Fibroblast of villous mesenchyme (primary cell): ENCODE measurements at places on chromosomes 12 and 14.

- no peak for DNase-seq
Observed at GRCh38 chr12:107552263-107552662, 133.3 kb upstream of the PWP1 start.

- peak; percentile 58 for DNase-seq
Observed at GRCh38 chr14:99522457-99522891, 41.3 kb downstream of the CCNK start.

- no peak for DNase-seq
Observed at GRCh38 chr14:37013078-37013477, 159.3 kb downstream of the SLC25A21 start.

DNA sequence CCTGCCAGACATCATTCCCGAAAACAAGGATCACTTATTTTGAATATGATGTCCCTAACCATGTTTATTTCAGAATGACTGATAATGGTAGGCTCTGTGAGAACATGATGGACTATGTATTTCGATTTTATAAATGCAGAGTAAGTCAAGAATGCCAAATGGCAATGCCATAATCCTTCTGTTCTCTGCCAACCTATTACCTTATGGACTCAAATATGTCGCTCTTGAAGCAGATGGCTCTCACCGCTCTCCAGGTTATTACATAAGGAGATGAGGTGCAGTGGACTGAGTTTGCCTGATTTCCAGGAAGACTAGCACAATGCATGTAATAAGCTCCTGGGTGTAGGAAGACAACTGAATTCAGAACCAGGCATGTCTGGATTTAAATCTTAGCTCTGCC is 227.2 kb downstream of the BTG1 start:
- no peak for DNase-seq

DNA sequence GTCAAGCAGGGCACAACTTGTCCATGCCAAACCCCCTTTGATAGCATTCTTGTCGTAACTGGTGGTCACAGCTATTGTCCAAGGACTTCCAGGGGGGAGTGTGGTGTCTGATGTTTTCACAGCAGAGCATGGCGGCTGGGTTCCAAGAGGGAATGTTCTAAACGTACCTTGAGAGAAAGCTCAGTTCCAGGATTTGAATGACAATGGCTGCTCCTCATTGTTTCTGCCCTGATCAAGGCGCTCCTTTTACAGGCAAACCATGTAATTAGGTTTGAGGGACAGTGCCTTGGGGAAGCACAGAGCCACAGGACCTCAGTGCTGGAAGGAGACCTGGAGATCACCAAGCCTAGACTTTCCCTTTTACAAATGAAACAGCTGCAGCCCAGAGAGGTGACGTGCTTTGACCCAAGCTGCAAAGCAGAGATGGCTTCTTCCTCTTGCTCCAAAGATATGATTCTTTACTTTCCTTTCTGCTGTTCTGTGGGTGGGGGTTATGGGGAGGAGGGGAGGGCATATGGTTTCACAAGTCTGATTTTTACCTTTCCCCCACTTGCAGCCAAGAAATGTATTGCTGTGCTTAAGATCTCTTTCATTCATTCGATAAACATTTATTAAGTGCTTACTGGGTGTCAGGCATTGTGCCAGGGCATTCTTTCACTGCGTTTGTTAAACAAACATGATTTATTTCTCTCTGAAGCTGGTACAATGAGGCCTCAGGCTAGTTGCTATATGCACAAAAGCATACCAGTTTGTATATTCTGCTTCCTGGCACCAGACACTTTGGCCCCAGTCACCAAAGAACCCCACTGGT is 172.8 kb downstream of the KTN1 start:
- peak; percentile 66 for DNase-seq

DNA sequence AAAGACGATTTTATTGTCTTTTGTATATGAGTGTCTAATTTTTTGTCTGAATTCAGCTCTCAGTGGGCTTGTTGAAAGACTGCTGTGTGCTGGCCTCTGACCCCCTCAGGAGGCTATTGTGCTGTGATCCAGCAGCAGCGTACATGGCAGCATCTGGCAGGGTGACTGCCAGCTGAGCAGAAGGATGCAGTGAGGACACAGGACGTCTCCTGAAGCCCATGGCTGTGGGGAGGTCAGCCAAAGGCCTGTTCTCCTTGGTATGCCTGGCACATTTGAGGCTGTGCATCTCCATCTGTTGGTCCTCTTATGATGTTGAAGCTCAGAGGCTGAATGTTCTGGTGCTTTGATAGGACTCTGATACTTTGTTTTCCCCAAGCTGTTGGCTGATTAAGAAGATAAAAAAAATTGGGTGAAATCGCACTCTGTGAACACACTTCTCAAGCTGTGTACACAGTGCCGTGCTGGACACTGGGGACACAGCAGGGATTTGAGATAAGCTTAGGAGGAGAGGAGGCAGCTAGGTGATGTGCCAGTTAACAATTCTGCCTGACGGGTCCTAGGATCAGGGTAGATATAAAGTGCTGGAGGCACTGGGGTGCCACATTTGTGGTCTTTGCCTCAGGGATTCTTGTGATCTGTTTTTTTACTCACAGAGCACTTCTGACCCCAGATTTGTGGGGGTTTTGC is 37.5 kb downstream of the EID3 start:
- no peak for DNase-seq

DNA sequence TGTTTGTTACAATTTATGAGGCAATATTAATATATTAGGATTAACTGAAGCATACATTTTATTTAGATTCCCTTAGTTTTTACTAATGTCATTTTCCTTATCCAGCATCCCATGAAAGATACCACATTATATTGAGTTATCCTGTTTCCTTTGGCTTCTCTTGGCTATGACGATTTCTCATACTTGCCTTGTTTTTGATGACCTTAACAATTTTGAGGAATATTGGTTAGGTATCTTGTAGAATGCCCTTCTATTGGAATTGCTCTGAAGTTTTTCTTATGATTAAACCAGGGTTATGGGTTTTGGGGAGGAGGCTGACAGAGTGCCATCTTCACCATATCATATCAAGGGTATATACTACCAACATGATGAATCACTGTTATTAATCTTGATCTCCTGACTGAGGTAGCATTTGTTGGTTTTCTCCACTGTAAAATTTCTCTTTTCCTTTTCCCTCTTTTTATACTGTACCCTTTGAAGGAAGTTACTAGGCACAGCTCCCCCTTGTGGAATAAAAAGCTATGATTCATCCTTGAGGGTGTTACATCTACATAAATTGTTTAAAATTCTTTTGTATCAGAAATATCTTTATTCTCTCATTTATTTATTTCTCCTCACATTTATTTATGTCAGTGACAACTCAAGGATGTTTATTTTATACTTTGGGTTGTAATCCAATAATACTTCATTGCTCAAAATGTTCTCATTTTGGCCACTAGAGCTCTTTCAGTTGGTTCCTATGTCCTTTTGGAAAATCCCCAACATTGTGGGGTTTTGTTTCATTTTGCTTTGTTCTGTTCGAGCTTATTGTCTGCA is 239.0 kb downstream of the SLC16A7 start:
- peak; percentile 47 for DNase-seq

GRCh38 chr12:11812586-11813437 is 163.3 kb downstream of the ETV6 start:
- DNase-seq, result peak; percentile 36

DNA sequence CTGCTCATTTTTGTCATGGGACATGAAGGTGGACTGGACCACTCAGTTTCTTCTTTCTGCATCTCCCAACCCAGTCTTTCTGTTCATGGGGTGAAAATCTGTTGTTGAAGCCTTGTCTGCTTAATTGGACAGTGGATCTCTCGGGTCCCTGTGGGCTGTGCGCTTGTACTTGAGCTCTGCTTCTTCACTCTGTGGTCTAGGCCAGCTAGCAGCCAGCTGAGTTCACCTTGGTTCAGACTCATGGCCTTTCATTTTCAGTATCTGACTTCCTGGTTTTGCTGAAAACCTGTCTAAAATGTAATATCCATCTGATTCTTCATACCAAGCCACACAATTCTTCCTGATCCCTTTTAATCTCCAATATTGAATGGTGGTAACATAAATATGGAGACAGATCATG is 117.2 kb downstream of the LRRK2 start:
- DNase-seq, result no peak

DNA sequence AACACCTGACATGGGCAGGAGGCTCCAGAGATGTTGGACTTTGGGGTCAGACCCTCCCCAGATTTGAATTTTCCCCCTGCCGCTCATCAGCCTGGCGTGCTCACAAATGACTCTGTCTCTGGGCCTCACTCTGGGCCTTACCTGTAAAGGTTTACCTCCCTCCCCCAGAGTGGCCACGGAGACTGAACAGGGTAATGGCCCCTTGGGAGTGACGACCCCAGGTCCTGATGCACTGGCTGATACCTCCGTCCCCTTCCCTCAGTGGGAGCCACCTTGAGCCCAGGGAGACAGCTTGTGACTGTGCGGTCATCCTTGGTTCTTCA is 7.0 kb downstream of the SLC25A29 start:
- no peak for DNase-seq

- DNase-seq, result peak; percentile 54
Observed at GRCh38 chr12:77938301-77938700, 107.6 kb downstream of the NAV3 start.

DNA sequence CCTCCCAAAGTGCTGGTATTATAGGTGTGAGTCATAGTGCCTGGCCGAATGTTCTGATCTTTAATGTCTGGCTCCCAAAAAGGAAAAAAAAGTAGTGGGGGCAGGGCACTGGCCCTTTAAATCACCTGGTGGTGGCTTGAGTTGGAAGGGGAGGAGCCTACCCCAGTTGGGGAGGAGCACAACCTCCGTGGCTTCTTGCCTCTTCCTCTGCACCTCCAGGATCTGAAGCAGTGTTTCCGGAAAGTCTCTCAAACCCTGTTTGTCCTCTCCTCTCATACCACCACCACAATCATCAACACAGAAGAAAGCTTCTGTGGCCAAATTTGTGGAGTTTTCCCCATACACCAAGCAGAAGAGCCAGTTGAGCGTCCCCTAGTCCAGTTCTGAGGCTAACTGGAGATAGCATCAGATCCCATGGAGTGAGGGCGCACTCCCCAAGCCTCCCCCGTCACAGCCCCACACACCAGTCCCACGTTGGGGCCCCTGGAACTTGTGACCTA is 24.3 kb upstream of the RCOR1 start:
- DNase-seq, result no peak

DNA sequence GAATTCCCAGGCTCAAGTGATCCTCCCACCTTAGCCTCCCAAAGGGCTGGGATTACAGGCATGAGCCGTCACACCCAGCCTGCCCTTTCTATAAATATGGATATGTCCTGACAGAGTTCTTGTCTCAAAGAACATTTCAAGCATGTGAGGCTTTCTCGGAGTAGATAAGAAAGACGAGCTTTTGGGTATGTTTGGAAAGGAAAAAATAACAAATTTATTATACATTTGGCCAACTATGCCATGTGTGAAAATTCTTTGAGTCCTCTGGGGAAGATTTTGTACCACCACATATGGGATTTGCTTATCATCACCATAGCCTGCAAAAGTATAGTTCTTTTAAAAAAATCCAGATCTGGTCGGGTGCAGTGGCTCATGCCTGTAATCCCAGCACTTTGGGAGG is 23.7 kb upstream of the MYBPC1 start:
- no peak for DNase-seq

GRCh38 chr14:81222126-81222525 is 1.4 kb upstream of the GTF2A1 start:
- DNase-seq, result no peak

DNA sequence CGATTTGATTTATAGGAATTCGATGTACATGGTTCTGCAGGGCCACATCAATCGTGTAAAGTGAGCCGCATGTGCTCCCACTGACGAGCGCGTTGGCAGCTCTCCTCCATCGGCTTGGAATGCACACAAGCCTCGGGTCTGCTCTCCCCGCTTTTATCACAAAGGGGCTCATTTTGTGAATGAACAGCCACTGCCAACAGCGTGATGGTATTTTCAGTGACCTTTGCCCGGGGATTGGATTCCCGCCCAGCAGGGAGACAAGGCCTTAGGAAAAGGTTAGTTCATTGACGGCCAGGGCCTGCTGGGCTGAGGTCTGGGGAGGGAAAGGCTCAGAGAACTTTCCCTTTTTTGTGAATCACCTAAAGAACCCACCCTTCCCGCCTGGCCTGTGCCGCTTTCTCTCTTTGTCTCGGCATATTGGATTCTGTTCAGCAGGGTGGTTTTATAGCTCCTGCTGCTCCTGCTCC is 232.1 kb downstream of the MSRB3 start:
- DNase-seq, result no peak

DNA sequence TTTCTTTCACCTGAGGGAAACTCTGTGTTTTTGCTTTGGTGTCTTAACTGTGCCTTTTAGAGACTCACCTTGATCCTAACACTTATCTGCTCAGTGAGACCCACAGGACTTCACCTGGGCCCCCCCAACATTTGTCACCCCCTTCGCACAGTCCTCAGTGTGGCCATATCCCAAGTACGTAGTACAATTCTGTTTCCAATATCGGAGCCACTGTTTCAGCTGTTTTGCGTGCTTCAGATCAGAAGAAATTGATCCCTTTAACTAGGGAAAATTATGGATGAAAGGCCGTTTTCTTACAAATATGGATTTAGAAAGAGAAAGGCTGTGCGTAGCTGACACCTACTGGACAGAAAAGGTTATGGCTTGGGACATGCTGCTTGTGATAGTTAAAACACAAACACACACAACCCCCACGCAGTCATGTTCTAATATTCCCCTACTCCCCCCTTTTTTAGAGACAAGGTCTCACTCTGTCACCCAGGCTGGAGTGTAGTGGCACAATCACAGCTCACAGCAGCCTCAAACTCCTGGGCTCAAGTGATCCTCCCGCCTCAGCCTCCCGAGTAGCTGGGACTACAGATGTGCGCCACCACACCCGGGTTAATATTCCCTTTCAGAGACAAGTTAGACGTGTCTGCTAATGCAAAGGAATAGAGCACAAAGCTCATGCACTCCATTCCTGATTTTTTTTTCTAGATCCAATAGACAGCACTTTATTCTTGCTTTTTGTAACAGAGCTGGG is 3.6 kb upstream of the SLC7A8 start:
- peak; percentile 81 for DNase-seq

DNA sequence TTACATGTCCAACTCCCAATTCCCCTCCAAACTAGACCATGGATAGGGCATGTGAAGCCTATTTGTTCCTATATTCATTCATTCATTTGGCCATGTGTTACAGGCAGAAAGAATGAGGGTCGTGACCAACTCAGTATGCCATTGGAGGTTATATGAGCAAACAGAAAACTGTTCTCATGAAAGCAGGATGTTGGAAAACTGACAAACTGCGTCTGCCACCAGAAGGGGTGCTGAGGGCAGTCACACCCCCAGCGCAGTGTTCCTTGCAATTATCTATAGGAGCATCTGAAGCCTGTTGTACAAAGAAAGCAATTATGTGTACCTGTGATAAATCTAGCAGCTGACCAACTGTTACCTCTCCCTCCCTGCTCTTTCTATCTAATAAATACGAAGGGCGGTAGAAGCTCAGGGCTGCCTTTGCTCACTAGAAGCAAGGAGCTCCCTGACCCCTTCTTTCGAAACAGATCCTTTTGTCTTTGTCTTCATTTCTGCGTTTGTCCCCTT is 21.1 kb downstream of the ENTPD5 start:
- DNase-seq, result no peak
